DMS53 (cell line): ENCODE measurements at places on chromosomes 16 and 17.

GRCh38 chr16:68362947-68363657 lies 52.3 kb downstream of the PRMT7 start:
- DNase-seq: no peak

DNA sequence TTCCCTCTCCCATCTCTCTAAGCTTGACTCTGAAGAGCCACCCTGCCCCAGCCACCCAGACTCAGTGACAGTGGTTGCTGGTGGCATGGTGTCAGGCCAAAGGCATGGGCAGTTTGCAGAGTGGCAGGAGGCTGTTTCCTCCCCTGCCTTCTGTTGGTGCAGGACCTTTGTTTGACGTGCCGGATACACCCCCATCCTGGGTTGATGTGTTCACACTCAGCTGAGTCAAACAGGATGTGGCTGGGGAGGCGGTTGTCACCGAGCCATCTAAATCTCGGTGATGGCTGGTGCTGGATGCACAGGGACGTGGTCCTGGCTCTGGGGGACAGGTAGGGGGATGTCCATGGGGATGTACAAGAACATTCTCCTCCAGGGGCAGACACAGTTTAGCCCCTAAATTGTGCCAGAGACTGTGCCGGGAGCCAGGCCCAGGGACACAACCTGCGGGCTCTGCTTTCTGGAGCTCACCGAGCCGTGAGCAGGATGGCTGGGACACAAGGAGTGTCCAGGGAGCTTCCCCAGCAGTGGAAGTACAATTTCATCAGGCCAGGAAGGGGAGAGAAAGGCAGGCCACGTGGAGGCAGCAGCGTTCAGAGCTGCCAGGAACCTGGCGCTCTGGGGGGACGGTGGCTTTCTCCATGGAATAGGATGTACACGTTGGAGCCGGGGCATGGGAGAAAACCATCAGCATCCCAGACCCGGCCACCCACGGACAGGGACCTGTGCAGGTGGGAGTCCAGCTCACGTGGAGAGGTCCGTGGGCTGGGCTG lies 264.2 kb downstream of the SEC14L1 start:
- no peak for DNase-seq

DNA sequence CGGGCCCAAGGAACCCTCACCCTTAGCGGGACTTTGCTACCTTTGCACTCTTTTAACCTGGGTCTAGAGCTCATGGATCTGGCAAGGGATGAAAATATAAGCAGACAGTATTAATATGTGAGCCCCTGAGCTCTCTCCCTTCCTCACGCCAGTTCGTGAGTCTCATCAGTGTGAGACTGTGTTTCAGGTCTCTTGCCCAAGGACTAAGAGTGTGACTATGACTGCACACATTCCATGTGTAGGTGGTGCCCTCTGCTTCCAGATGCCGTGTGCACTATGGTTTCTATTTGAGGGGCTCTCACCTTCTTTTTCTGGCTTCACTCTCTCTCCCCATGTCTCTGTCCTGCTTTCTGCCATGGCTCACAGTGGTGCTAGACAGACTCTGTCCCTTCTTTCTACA lies 40.5 kb downstream of the DHRS7B start:
- no peak for DNase-seq

- peak; percentile 54 for DNase-seq
Measured at GRCh38 chr17:3944485-3945388, 19.5 kb downstream of the ATP2A3 start.

GRCh38 chr16:26909623-26910022 lies 157.1 kb upstream of the C16orf82 start:
- DNase-seq: no peak

- DNase-seq: no peak
Measured at GRCh38 chr16:30470170-30470512, 2.4 kb upstream of the ITGAL start.

- peak; percentile 84 for DNase-seq
Measured at GRCh38 chr16:78607465-78607864, 508.0 kb downstream of the WWOX start.

GRCh38 chr17:41049110-41049509 lies 2.0 kb upstream of the KRTAP2-1 start:
- DNase-seq: peak; percentile 8

DNA sequence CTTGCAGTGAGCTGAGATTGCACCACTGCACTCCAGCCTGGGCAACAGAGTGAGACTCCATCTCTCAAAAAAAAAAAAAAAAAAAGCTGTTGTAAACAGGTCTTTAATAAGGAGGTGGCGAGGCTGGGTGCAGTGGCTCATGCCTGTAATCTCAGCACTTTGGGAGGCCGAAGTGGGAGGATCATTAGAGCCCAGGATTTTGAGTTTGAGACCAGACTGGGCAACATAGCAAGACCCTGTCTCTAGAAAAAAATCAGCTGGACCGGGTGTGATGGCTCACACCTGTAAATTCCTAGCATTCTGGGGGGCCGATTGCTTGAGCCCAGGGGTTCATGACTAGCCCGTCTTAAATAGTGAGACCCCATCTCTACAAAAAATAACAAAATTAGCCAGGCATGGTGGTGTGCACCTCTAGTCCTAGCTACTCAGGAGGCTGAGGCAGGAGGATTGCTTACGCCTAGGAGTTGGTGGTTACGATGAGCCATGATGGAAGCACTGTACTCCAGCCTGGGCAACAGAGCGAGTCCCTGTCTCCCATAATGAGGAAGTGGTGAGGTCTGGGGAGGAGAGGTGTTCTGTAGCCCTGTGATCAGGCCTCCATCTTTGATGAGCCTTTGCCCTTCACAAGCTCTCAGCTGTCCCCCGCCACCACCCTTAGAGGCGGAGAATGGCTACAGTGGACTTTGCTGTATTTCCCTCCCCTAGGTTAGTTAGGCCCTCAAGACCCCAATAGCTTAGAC lies 36.2 kb downstream of the ZNF778 start:
- no peak for DNase-seq

- DNase-seq: peak; percentile 83
Measured at GRCh38 chr17:67993998-67994361, 2.3 kb downstream of the C17orf58 start.

GRCh38 chr17:38970804-38971203 lies 3.6 kb upstream of the FBXO47 start:
- no peak for DNase-seq

- no peak for DNase-seq
Measured at GRCh38 chr17:33888455-33888854, 366.6 kb upstream of the CCL2 start.

- DNase-seq: no peak
Measured at GRCh38 chr17:57589151-57590034, 155.7 kb downstream of the CCDC182 start.

DNA sequence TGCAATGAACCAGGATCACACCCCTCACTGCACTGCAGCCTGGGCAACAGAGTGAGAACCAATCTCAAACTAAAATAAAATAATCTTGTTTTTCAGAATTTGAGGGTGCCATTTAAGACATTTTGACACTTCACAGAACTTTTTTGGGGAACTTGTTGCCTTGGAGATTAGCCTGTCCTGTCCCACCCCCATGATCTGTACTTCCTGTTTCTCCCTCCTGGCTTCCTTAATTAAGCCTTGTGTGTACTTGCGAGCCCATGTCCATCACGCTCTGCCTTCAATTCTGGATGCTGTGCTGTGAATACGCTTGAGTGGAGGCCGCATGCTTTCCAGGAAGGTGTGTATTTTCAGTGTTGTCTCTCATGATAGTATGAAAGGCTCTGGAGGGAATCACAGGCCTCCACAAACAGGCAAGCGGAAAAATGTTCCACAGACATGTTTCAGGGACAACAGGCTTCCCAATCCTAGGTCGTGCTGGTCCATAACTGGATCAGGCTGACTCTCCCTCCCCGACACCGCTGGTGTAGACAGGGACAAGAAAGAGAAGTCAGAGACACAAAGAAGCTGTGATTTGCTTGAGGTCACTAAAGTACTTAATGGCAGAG lies 56.9 kb downstream of the NOS2 start:
- DNase-seq: no peak

DNA sequence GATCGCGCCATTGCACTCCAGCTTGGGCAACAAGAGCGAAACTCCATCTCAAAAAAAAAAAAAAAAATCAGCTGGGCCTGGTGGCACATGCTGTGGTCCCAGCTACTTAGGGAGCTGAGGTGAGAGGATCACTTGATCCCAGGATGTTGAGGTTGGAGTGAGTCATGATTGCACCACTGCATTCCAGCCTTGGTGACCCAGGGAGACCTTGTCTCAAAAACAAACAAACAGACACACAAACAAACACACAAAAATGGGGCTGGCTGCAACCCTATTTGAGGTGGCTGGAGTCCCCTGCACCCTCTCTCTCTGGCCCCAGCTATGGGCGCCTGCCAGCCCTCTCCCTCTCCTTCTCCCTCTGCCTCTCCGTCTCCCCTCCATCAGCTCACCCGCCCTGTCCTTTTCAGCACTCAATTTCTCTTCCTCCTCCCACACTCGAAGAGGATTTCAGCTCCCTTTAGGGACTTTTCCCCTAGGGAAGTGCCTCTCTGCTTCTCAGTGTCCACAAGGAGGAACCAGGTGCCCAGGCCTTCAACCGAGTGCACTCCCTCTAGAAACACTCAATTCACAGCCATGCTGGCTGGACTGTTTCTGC lies 17.5 kb upstream of the TFAP4 start:
- DNase-seq: peak; percentile 93

- no peak for DNase-seq
Measured at GRCh38 chr16:8596581-8596980, 6.3 kb upstream of the TMEM114 start.

DNA sequence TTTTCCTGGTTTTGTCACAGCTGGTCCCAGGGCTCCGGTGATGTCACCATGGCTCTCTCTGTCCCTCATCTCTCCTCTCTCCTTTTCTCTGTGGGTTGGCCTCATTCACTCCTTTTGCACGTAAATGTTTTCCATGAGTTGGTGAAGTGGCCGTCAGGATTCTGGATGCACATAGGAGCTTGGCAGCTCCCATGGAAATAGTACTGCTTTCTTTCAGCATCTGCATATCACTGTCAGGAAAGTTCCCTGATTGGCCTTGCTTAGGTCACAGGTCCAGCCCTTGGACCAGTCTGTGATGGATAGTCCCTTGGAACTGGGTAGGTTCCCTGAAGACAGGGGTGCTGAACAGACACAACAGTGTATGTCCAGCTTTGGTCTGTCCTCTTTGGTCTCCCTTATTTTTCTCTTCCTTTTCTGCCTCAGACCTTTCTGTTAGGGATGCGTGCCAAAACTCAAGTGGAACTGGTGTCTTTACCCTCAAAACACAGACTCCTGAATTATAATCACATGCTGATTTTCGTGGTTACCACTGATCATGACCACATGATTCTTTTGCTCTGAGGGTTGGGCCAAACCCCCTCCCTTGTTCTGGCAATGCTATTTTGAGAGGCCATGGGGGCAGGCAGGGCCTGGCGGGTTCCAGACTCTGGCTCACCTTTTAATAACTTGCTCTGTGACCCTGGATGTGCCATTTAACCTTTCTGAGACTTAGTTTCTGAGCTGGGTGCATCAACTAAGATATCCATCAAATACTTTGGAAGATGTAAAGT lies 99.0 kb downstream of the MSI2 start:
- DNase-seq: peak; percentile 23

GRCh38 chr17:5583426-5584382 lies 605 bp downstream of the NLRP1 start:
- no peak for DNase-seq

DNA sequence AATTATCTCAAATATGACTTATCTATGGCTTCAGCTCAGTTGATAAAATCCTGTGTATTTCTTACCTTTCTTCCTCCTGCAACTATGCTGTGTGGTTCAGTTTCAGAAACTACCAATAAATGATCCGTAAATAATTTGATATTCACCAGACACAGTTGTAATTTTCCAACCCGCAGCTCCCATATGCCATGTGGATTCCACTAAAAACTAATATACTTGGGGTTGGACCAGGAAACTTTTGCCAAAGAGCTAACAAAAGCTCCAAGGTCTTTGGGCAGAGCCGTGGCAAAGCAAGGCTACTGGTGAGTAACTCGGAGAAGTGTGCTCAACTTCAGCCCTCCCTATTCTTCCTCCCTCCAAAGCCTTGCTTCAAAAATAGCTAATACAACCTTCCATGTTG lies 2.3 kb upstream of the CHST6 start:
- no peak for DNase-seq

GRCh38 chr16:9003322-9003721 lies 39.6 kb upstream of the USP7 start:
- DNase-seq: peak; percentile 50

- no peak for DNase-seq
Measured at GRCh38 chr17:8732406-8733085, 12.1 kb downstream of the CCDC42 start.

GRCh38 chr17:75724016-75725003 lies 3.1 kb downstream of the ITGB4 start:
- DNase-seq: no peak

GRCh38 chr16:77273-77806 lies 685 bp upstream of the MPG start:
- peak; percentile 87 for DNase-seq

- DNase-seq: no peak
Measured at GRCh38 chr17:6483507-6483906, 39.3 kb downstream of the PIMREG start.

DNA sequence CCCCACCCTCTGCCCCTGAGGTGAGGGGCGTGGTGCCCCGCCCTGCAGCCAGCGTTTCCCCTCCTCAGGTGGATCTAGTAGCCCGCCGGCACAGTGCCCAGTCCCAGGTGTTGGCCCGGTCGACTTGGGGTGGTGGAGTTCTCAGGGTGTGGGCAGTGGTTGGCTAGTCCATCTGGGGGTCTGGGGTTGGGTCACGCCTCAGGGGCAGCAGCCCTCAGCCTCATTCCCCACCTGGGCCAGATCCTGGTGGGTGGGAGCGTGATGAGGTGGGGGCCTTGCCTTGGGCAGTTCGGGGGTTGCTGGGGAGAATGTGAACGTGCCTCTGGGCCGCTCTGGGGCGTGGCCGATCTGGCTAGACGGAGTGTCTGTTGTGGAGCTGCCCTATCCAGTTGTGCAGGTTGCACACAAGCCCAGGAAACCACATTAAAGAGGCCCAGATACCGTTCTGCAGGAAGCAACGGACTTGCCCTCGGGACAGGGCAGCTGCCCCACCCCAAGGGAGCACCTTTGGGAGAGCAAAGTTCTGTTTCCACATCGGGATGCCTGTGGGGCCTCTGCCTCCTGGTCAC lies 32.0 kb downstream of the GSE1 start:
- peak; percentile 47 for DNase-seq

DNA sequence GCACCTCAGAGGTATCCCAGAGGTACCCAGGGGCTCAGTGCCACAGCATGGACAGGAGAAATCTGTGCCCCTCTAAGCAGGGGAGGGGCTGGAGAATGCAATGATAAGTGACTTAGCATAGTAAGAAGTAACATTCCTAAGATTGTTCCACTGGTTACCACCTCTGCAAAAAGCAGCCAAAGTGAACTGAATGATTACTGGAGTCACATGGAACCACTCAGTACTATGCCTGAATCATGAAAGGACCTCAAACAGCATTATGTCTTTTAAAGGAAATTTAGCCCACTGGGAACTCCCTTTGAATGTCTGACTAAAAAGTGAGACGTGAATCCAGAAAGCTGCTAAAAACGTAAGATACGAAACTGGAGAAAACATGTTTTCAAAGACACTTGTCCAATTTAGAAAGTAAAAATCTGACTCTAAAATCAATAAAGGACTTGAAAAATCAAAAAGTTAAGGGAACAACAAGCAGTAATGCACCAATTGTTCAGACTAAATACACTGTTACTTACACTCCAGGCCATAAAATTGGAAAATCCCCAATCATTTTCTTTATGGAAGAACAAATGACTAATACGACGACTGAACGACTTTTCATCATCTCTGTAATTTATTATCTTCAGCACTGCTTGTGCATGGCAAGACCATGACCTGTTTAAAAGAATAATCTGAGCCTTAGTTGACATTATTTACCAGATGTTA lies 38.6 kb downstream of the LITAFD start:
- no peak for DNase-seq
